Stimulated activated CD4-positive, alpha-beta T cell treated with anti-CD3 and anti-CD28 coated beads, Interleukin-1b, Interleukin-23, amount 100 ng/mL, for 1 hour (primary cell): ENCODE measurements at places on chromosomes 1 and 21.

GRCh38 chr1:191026828-191027227 lies 549.2 kb upstream of the BRINP3 start:
- no peak for DNase-seq

GRCh38 chr21:34589511-34590282 lies 25.2 kb downstream of the RCAN1 start:
- DNase-seq: no peak

DNA sequence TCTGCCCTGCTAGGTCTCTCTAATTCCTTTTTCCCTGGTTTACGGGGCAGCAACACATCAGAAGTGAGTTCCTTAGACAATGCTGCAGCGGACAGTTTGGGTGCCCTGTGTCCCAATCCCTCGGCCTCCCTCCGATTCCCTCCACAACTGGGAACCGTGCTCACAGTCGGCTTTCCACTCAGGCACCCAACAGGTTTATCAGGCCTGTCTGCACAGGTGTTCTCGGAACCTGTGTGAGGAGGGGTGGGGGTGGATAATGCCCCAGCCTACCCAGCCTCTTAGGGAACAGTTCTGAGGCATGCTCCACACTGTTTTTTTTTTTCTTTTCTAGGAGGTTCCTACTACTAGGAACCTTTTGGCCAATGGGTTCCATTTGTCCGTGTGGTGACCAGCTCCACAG lies 131.2 kb downstream of the DISC1 start:
- DNase-seq: no peak

- DNase-seq: no peak
Measured at GRCh38 chr1:28343405-28343804, 14.6 kb downstream of the MED18 start.

DNA sequence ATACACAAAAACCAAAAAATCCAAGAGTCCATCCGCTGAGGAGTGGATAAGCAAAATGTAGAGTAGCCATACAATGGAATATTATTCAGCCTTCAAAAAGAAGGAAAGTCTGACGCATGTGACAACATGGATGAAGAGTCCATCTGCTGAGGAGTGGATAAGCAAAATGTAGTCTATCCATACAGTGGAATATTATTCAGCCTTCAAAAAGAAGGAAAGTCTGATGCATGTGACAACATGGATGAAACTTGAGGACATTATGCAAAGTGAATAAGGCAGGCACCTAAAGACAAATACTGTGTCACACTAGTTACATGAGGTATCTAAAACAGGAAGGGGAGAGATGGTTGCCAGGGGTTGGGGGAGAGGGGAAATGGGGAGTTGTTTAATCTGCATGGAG lies 14.0 kb upstream of the IGSF21 start:
- DNase-seq: no peak

DNA sequence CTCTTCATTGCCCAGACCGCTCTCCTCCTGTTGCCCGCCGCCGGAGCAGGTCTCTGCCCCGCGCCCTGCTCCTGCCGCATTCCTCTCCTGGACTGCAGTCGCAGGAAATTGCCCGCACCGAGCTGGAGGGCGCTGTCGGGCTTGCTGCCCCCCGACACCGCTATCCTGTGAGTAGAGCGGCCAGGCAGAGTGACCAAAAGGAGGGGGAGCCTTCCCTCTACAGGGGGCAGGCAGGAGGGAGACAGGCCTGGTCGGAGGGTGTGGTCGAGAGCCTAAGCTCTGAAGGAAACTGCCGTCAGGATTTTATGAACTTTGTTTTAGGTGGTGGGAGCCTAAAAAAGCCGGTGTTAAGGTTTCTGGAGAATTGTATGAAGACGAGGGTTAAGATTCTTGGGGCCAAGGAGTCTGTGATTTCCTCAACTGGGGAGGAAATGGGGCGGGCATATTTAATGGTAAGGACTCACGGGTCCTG lies 517 bp downstream of the LRIG2 start:
- DNase-seq: no peak

- DNase-seq: no peak
Measured at GRCh38 chr1:209927466-209927865, 10.6 kb upstream of the SYT14 start.

DNA sequence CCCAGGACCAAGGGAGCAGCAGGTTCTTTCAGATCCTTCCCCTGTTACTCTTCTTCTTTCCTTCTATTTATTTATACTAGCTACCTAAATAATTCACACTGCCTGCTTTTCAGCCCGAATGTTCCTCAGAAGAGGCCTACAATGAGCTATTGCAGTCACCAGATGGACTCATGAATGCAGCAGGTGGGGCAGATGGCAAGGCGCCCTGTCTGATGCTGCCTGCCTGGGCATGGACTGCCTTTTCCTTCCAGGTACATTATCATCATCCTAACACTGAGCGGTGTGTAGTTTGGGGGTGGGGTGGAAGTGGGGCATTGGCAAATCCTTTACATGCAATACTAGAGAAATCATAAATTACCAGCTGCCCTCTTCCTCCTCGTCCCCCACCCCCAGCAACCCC lies 17.6 kb downstream of the ESRRG start:
- no peak for DNase-seq

DNA sequence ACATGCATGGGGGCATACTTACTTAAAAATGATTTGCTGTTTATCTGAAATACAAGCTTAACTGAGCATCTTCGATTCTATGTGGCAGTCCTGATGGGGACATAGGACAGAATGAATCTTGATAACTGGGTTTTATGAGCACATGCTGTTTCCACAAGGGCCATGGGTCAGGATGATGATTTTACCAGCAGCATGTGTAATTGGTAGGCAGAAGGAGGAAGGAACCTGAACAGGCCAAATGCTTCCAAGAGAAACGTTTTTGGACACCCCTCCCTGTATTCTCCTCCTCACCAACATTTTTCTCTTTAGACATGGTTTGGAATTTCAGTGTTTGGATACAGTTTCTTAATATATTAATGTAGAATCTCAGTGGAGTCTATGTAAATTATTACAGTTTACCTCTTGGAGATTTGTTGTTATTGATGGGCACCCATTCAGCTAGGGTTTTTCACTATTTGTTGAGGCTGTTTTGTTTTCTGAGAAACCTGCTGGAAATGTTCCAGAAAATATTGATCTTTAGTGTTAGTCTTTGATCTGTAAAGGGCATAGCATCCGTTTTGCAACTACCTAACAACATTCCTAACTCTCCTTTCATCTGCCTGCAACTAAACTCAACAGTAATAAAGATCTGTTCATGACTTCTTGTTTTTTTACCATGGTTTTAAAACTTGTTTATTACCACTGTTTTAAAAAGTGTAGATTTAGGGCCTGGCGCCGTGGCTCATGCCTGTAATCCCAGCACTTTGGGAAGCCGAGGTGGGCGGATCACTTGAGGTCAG lies 42.0 kb downstream of the TBCE start:
- no peak for DNase-seq

- no peak for DNase-seq
Measured at GRCh38 chr1:65958561-65959350, 166.1 kb downstream of the PDE4B start.

DNA sequence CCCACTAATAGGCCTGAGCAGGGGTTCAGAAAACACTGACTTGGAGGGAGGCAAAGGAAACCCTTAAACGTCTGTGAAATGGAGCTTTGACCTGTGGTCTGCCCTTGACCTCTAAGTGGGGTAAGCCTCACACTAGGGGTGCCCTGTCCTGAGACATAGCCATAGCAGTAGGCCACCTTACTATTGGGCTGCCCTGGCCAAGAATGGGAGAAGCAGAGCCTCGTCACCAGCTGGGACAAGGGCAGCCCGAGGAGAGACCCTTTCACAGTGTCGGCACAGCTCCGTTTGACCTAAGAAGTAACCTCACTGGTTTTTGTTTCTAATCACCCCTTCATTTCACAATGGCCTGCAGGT lies 26.4 kb upstream of the IFNAR2 start:
- no peak for DNase-seq

DNA sequence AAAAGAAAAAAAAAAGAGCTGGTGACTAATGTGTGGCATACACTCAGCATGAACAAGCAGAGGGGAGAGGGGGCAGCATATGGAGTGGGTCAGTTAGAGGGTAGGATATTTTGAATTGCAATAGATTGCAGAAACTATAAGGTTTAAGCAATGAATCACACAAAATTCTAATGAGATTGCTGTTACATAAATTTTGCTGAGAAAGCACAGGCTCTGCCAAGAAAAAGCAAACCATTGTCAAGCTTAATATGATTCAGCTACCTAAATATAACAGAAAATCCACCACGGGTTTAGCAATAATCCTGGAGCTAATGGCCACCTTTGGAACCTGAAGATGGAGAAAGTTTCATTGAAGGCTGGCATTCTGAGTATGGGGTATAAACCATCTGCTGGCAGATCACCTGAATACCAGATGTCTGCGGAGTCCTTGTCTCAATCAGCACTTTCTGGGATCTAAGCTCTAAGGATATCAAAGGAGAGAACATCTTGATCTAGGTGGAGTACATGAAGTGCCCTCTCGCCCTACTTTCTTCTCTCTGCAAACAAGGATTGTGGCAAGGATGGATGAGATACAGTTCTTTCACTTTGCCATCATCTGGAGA lies 30.3 kb upstream of the ANGPTL7 start:
- no peak for DNase-seq

GRCh38 chr1:206890125-206891060 lies 6.8 kb upstream of the IL24 start:
- no peak for DNase-seq

DNA sequence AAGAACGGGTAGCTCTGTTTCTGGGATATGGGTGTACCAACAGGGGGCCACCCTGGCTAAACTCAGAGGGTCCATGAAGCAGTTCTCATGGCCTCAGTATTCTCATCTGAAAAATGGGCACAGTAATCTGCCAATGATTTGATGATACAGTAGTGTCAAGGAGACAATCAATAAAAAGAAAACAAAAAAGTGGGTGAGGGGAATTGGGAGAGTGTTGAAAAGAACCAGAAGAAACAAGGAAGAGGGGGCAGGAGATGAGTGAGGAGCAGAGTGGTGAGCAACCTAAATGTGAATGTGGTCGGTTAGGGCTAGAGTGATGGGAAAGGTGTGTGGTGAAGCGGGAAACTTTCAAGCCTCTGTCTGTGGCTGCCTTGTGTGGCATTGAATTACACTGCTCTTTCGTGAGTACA lies 2.0 kb downstream of the SLAMF7 start:
- DNase-seq: no peak

DNA sequence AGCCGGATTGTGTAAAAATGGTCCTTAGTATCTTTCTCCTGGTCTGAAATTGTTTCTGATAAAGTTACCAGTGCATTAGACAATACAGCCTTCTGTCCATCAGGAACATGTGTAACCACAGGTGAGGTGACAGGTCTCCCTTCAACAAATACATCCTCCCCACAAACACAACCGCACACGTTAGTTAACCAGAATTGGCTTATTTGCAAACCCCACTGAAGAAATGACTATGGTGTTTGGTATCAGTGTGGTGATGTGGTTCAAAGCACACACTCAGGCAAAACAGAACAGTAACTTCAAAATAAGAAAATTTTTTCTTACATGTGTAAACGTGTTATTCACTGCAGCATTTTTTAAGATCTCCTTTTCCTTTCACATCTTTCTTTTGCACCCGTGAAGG lies 517.2 kb upstream of the NR5A2 start:
- DNase-seq: no peak

GRCh38 chr1:118958937-118959631 lies 29.1 kb downstream of the TBX15 start:
- DNase-seq: no peak

GRCh38 chr1:63960326-63960725 lies 186.5 kb downstream of the ROR1 start:
- DNase-seq: no peak

DNA sequence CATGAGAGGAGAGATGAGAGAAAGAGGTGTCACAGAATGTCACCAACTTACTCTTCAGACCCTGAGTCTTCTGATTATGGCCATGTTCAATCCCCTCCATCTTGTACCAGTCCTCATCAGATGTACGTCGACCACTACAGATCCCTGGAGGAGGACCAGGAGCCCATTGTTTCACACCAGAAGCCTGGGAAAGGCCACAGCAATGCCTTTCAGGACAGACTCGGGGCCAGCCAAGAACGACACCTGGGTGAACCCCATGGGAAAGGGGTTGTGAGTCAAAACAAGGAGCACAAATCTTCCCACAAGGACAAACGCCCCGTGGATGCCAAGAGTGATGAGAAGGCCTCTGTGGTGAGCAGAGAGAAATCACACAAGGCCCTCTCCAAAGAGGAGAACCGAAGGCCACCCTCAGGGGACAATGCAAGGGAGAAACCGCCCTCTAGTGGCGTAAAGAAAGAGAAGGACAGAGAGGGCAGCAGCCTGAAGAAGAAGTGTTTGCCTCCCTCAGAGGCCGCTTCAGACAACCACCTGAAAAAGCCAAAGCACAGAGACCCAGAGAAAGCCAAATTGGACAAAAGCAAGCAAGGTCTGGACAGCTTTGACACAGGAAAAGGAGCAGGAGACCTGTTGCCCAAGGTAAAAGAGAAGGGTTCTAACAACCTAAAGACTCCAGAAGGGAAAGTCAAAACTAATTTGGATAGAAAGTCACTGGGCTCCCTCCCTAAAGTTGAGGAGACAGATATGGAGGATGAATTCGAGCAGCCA lies 8.0 kb downstream of the ELOA start:
- DNase-seq: no peak

DNA sequence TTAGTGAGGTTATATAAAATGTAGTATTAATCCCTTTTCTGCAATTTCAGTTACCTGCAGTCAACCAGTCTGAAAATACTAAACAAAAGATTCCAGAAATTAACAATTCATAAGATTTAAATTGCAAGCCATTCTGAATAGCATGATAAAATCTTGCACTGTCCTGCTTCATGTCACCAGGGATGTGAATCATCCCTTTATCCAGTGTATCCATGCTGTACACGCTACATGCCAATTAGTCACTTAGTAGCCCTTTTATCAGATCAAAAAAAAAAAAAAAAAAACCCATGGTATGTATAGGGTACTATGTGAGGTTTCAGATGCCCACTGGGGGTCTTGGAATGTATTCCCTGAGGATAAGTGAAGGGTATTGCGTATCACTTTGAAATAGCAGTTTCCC lies 191.3 kb upstream of the HP1BP3 start:
- no peak for DNase-seq

DNA sequence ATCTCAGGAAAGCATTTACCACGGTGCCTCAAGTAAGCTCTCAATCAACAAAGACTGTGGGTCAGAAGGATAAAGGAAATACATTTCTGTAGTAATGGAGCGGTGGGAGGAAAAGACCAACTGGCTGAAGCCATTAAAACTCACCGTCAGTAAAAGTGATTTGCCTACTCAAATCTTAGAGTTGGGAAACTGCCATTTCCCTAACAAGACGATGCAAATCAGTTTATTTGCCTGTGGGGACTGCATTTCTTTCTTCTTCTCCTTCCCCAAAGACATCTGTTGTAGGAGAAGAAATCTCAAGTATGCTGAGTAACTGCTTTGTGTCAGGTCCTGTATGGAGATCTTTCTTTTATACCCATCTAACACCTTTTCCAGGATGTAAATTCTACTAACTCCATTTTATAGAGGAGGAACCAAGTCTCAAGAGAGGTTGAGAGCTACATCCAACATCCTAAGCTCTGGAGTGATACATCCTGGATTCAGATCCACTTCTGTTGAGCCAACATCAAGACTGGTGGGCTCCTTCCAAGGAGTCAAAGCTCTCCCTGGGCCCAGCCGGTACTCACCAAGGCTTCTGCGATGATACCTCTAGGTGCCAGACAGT lies 219.3 kb upstream of the FGGY start:
- no peak for DNase-seq
